ENCODE measurements at places on chromosomes 2 and 18.

DNA sequence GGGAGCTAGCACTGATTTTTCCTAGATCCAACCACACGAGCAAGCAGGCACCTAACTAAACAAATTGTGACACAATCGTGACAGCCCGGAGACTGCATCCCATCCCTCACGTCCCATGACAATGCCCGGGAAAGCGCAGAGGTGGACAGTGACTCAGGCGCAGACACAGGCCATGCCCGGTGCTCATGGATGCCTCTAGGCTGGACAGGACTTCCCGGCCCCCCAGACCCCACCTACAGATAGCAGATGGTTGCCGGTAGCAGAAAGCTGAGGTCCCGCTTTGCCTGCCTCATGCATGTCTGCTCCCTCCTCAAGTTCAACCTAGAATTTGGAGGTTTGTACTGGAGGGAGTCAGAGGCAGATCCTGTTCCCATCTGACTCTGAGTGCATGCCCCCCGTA lies 81.0 kb downstream of the TPO start:
- DNase-seq, result no peak

DNA sequence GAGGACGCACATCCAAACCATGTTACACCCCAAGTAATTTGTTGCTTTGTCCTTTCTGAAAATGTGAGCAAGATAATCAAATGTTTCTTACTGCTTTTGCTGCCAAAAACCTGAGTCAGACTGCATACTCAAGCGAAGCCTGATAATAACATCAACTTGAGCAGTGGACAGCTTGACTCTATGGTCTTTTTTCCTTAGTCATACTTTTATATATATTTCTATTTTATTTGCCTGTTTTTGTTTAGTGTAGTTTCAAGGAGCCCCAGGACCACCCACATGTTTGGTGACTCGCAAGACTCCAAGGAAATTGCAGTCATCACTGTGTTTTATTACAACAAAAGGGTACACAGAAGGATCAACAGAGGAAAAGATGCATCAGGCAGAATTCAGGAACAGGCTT lies 688.4 kb upstream of the PIK3C3 start:
- DNase-seq, result no peak

DNA sequence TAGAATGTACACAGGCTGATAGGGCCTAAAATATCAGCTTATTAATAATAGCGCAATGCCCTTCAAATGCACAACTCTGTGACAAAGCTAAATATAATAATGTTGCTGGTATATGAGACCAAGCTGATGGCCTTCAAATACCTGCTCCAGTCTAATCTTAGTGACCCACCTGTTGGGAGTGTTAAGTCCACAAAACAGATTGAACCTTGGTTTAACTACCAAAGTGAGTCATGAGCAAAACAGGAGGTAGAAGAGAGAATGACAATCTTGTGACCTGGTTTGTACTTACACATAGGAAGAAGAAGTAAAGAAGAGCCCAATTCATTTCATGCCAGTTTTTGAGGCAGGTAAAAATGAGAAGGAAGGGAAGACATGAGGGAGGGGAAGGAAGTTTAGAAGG lies 295.0 kb downstream of the NR4A2 start:
- DNase-seq, result no peak

- peak; percentile 50 for DNase-seq
Measured at GRCh38 chr2:219178377-219179175, 501 bp downstream of the RETREG2 start.

- no peak for DNase-seq
Measured at GRCh38 chr2:35080231-35080910, 1275.2 kb upstream of the CRIM1 start.

DNA sequence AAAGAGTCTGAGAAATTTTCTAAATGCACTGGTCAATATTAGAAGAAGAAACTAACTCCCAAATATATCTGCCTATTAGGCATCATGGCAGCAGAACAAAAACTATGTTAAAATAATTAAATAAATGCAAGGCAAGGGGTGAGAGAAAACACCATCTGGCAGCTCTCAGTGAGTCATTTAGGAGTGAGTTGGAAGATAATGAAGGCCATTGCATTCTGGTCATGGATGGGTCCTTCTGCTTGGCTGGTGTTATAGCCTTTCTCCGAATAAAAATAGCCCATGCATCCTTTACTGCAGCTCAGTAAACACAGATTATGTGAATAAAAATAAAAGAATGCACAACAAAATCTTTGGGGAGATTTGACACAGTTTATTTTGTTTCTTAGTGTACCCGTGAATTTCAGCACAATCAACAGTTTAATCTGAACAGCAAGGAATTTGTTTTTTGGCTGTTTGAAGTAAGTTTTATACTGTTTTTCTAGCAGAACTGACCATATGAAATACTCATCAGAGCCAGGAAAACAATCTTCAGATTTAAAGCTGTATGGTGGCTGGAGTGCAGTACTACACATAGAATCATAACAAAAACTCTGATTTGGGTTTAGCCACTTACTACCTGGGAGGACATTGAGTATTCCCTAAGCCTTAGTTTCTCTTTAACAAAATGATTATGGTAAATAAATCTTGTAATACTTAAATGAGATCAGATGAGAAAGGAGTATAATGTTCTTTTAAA lies 225.1 kb upstream of the ITGA4 start:
- no peak for DNase-seq

- DNase-seq, result no peak
Measured at GRCh38 chr2:50448556-50448955, 583.4 kb downstream of the NRXN1 start.

DNA sequence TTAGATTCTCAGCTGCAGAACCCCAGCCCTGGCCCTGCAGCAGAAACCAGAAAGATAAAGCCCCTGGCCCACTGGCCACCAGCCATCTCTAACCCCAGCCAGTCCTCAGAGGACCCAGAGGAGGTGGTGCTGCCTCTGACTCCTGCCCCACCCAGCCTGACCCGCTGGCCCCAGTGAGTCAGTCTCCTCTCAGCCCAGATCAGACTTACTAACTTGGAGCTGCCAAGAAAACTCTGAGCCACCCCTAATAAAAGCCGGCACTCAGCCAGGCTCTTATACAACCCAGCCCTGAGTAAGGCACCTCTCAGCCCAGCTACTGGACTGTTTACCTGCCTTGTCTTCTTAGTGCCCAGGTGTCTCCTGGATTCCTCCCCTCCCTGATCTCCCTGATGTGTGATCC lies 2.0 kb downstream of the SLC14A2 start:
- DNase-seq, result no peak

- no peak for DNase-seq
Measured at GRCh38 chr2:215654148-215654819, 218.4 kb upstream of the FN1 start.

DNA sequence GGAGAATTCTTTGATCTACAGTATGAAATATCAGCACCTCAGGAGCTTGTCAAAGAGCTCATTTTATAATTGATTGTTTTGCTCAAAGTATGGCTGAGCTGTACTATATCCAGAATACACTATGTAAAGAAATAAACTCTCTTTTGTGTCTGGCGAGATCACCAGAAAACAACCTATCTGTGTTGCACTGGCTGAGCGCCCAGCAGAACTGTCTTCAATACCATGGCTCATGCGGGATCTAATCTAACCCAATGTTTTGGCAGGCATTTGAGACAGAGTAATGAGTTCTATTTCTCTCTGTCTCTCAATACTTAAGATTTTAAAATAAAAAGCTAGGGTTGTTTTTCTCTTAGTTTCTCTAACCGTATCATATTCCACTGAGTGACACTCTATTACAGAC lies 192.4 kb downstream of the L3MBTL4 start:
- no peak for DNase-seq

- DNase-seq, result no peak
Measured at GRCh38 chr2:10814571-10815331, 2.2 kb upstream of the PDIA6 start.

- no peak for DNase-seq
Measured at GRCh38 chr2:119518401-119519056, 5.8 kb downstream of the SCTR start.
